Fibroblast of upper back skin (primary cell): ENCODE measurements at places on chromosomes 7 and 10.
A peak's percentile ranks its signal among the peaks of the same experiment; 100 is the strongest.

DNA sequence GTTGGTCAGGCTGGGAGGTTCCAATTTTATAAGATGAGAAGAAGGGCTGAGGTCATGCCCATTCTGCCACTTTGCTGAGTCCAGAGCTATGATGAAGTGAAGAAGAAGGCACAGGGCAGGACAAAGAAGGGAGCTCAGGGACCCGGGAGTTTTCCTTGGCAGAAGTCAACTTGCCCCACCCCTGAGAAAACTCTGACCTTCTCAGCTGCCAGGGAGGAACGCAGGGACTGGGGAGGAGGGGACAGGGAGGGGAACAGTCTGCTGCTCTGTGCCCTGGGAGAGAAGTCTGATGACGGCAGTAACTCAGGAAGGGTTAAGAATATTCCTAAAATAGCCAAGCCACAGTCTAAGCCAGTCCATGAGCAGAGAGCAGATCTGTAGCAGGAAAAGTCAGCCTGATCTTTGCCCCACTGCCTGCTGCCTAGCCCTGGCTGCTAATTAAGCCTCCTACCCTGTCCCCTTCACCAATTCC is 11.7 kb downstream of the ADIRF start:
- DNase-seq, result no peak

DNA sequence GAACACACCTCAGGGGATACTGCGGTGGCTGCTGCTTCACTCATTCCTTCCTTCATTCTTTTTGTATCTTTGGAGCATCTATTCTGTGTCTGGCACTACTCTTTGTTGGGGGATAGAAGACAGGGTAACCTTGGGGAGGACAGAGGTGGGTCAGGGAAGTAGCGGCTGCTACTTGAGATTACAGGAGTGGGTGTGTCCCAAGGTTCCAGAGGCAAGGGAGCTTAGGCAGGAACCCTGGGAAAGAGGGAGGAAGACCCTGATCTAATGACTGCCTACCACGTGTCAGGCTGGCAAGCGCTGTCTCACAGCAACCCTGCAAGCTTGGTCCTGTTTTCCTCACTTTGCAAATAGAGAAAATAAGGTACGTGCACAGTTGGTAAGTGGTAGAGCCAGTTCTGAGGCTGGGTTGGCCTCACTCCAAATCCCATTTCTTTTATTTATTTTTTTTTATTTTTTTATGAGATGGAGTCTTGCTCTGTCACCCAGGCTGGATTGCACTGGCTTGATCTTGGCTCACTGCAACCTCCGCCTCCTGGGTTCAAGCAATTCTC is 985.9 kb upstream of the ZNF722 start:
- no peak for DNase-seq

- peak; percentile 78 for DNase-seq
Observed at GRCh38 chr7:128830231-128831177, at the start of gene FLNC. Gene FLNC (plus strand): TSS chr7:128830406. CDS start chr7:128830638, 232 bp downstream.

- DNase-seq, result peak; percentile 86
Observed at GRCh38 chr10:30063099-30063498, 3.7 kb upstream of the JCAD start.

DNA sequence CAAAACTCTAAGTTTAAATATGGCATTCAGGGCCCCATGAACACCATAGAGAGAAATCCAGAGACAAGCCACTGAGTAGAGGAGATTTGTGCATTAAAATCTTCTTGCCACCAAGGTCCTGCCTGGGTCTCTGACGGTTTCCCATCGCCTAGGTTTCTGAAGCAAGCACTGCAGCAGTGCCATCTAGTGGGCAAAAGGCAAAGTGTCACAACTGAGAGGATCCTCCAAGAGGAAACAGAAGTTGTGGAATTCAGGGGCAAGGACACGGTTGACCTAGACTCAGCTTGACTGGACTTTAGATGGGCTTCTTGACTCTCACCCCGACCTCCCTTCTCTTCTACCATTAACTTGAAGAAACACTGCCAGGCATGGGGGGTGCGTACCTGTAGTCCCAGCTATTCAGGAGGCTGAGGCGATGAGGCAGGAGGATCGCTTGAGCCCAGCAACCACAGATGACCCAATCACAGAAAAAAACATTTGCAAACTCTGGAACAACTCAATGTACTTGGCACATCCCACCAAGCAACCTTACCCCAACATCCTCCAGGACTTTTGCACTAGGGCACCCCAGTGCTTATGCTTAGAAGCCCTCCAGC is 604.1 kb downstream of the GALNT17 start:
- DNase-seq, result peak; percentile 69

GRCh38 chr7:13724191-13724976 is 265.1 kb downstream of the ETV1 start:
- DNase-seq, result peak; percentile 13
